ENCODE measurements at places on chromosomes 7 and 10. TPM values are rescaled to one million over a fixed set of nuclear protein-coding genes. Genes with fewer than 3 reads are reported as not detected.

Gene HTR5A
- not detected for total RNA-seq

Gene TMEM139
- 3.3 TPM for total RNA-seq

- peak overlapping the region; percentile 88 for H3K27ac ChIP-seq
- peak; percentile 96 for DNase-seq
- no peak overlapping the region for H3K4me3 ChIP-seq
- H3K4me1 ChIP-seq = peaks cover 13% of the 10 kb centered on the region
- H3K36me3 ChIP-seq = peaks cover 9% of the 10 kb centered on the region
- no peaks in the 10 kb centered on the region for H3K27me3 ChIP-seq
Observed at GRCh38 chr10:119028900-119029612, 458 bp upstream of the NANOS1 start.

Gene PTPN20
- 27.2 TPM for total RNA-seq

GRCh38 chr10:11255796-11256444 is 238.2 kb downstream of the CELF2 start:
- no peak for DNase-seq
- no peaks in the 10 kb centered on the region for H3K4me1 ChIP-seq
- no peaks in the 10 kb centered on the region for H3K27me3 ChIP-seq
- H3K4me3 ChIP-seq = no peak overlapping the region
- no peak overlapping the region for H3K27ac ChIP-seq
- no peaks in the 10 kb centered on the region for H3K36me3 ChIP-seq

- peak; percentile 63 for DNase-seq
- peaks cover 10% of the 10 kb centered on the region for H3K27me3 ChIP-seq
- no peak overlapping the region for H3K4me3 ChIP-seq
- no peaks in the 10 kb centered on the region for H3K4me1 ChIP-seq
Observed at GRCh38 chr10:104580774-104581675, 60.1 kb upstream of the SORCS3 start.

Gene ANKRD26
- 9.5 TPM for total RNA-seq

Gene FXYD4
- total RNA-seq = not detected

GRCh38 chr10:133016493-133017202 is 71.1 kb upstream of the ADGRA1 start:
- DNase-seq = no peak
- H3K36me3 ChIP-seq = no peaks in the 10 kb centered on the region
- no peaks in the 10 kb centered on the region for H3K27me3 ChIP-seq
- H3K4me3 ChIP-seq = no peak overlapping the region
- no peak overlapping the region for H3K27ac ChIP-seq
